Cardiac muscle cell (in vitro differentiated cells and primary cell): ENCODE measurements at places on chromosomes 7 and 10. TPM values are rescaled to one million over a fixed set of nuclear protein-coding genes. Genes with fewer than 3 reads are reported as not detected.
A peak's percentile ranks its signal among the peaks of the same experiment; 100 is the strongest.

Gene ZYX
- total RNA-seq: 43.6 and 57.2 TPM in 2 replicates

Gene RNLS
- 5.5 and 13.9 TPM in 2 replicates for total RNA-seq

Gene MRC1
- 0.03 and 0.11 TPM in 2 replicates for total RNA-seq

Gene TDRD1
- total RNA-seq: not detected in 2 replicates

Gene ABCB4
- total RNA-seq: 1.0 and 2.8 TPM in 2 replicates

Gene IFT22
- 36.4 and 36.6 TPM in 2 replicates for total RNA-seq

Gene NDUFA5
- total RNA-seq: 63.9 and 64.0 TPM in 2 replicates

Gene TMEM273
- not detected in 2 replicates for total RNA-seq

Gene VCL
- total RNA-seq: 130 and 167 TPM in 2 replicates

- no peaks in the 10 kb centered on the region for H3K4me1 ChIP-seq
- peaks cover 2% of the 10 kb centered on the region for H3K36me3 ChIP-seq
- DNase-seq: no peak
- H3K4me3 ChIP-seq: no peak overlapping the region
- no peak overlapping the region for H3K27ac ChIP-seq
These were observed 72.3 kb downstream of the PRPF18 start for GRCh38 chr10:13658871-13659685.

GRCh38 chr10:50033481-50033880, 34.3 kb upstream of the WASHC2A start:
- no peaks in the 10 kb centered on the region for H3K27me3 ChIP-seq
- no peak overlapping the region for H3K4me3 ChIP-seq
- no peaks in the 10 kb centered on the region for H3K4me1 ChIP-seq
- H3K36me3 ChIP-seq: no peaks in the 10 kb centered on the region

DNA sequence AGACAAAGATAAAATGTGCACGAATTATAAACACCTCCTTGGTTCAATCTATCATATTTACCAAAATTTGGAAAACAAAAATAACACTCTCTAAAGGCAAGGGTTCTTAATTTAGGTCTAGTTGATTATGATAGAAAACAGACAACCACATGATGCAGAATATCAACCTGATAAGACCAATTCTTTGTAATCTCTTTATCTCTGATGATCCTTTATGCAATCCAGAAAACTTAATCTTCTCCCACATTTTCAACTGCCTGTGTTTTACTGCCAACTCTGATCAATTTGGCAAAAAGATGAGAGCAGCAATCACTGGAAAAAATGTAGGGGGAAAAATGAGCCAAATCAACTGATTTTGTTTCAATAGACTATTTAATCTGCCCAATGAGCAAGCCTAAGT, 148.5 kb downstream of the LRRN3 start:
- H3K4me3 ChIP-seq: no peak overlapping the region
- DNase-seq: no peak
- no peaks in the 10 kb centered on the region for H3K36me3 ChIP-seq
- H3K4me1 ChIP-seq: no peaks in the 10 kb centered on the region
- no peaks in the 10 kb centered on the region for H3K27me3 ChIP-seq
- no peak overlapping the region for H3K27ac ChIP-seq

- no peak overlapping the region for H3K4me3 ChIP-seq
- no peak for DNase-seq
- H3K36me3 ChIP-seq: no peaks in the 10 kb centered on the region
- no peaks in the 10 kb centered on the region for H3K27me3 ChIP-seq
These were observed 674.2 kb upstream of the NRP1 start for GRCh38 chr10:34008656-34009055.

- DNase-seq: no peak
- H3K4me1 ChIP-seq: peaks cover 2% of the 10 kb centered on the region
- H3K4me3 ChIP-seq: no peak overlapping the region
- H3K27me3 ChIP-seq: peaks cover 80% of the 10 kb centered on the region
- no peaks in the 10 kb centered on the region for H3K36me3 ChIP-seq
- no peak overlapping the region for H3K27ac ChIP-seq
These were observed 261.8 kb downstream of the GATA3 start for GRCh38 chr10:8316284-8316683.

DNA sequence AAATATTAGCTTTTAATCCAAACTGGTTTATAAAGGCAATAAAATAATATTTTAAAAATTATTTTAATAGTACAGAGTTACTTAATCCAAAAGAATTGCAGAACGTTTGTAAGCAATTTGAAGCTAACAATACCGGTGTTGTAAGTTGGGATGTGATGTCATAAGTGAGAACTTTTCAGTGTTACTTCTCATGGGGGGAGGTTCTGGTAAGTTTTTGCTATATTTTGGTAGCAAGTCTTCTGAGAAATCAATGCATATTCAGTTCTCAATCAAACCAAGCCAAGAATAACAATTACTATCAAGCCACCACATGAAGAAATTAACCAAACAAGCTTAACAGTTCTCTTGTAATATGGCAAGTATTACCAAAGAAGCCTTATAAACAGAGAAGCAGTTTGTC, 147.1 kb upstream of the ASAH2 start:
- H3K4me1 ChIP-seq: peaks cover 9% of the 10 kb centered on the region
- H3K4me3 ChIP-seq: no peak overlapping the region
- no peak overlapping the region for H3K27ac ChIP-seq
- H3K36me3 ChIP-seq: no peaks in the 10 kb centered on the region

GRCh38 chr7:5296015-5296610, 13.4 kb downstream of the SLC29A4 start:
- no peaks in the 10 kb centered on the region for H3K4me1 ChIP-seq
- no peaks in the 10 kb centered on the region for H3K36me3 ChIP-seq
- DNase-seq: no peak

GRCh38 chr7:127021019-127021738, 231.6 kb downstream of the GRM8 start:
- H3K4me1 ChIP-seq: no peaks in the 10 kb centered on the region
- H3K36me3 ChIP-seq: no peaks in the 10 kb centered on the region
- no peaks in the 10 kb centered on the region for H3K27me3 ChIP-seq

GRCh38 chr7:140364819-140365218, 33.5 kb downstream of the SLC37A3 start:
- H3K4me3 ChIP-seq: no peak overlapping the region
- no peaks in the 10 kb centered on the region for H3K27me3 ChIP-seq
- H3K27ac ChIP-seq: no peak overlapping the region

- peaks cover 19% of the 10 kb centered on the region for H3K36me3 ChIP-seq
- H3K4me1 ChIP-seq: peaks cover 4% of the 10 kb centered on the region
- no peak overlapping the region for H3K27ac ChIP-seq
These were observed 42.4 kb downstream of the ESYT2 start for GRCh38 chr7:158786898-158787297.

GRCh38 chr7:69772718-69773436, 174.6 kb downstream of the AUTS2 start:
- H3K27ac ChIP-seq: no peak overlapping the region
- DNase-seq: no peak
- H3K4me3 ChIP-seq: no peak overlapping the region
- H3K4me1 ChIP-seq: peaks cover 5% of the 10 kb centered on the region

- no peaks in the 10 kb centered on the region for H3K36me3 ChIP-seq
- peak overlapping the region; percentile 71 for H3K27ac ChIP-seq
- H3K4me1 ChIP-seq: peaks cover 53% of the 10 kb centered on the region
- no peaks in the 10 kb centered on the region for H3K27me3 ChIP-seq
- peak; percentile 48 for DNase-seq
- no peak overlapping the region for H3K4me3 ChIP-seq
These were observed 168.0 kb upstream of the RHEB start for GRCh38 chr7:151687523-151688235.
